Urinary bladder (tissue), 4 donors: ENCODE measurements at places on chromosomes 2 and 18. TPM values are rescaled to one million over a fixed set of nuclear protein-coding genes. Genes with fewer than 3 reads are reported as not detected.

Gene C2orf80
- 0.37 TPM for total RNA-seq

Gene DUSP2
- 18.5 TPM for total RNA-seq

Gene MC4R
- total RNA-seq = 0.16 TPM

Gene GKN1
- not detected for total RNA-seq

Gene RAB12
- 81.8 TPM for total RNA-seq

Gene KRTCAP3
- total RNA-seq = 2.5 TPM

Gene CNGA3
- total RNA-seq = 0.85 TPM

DNA sequence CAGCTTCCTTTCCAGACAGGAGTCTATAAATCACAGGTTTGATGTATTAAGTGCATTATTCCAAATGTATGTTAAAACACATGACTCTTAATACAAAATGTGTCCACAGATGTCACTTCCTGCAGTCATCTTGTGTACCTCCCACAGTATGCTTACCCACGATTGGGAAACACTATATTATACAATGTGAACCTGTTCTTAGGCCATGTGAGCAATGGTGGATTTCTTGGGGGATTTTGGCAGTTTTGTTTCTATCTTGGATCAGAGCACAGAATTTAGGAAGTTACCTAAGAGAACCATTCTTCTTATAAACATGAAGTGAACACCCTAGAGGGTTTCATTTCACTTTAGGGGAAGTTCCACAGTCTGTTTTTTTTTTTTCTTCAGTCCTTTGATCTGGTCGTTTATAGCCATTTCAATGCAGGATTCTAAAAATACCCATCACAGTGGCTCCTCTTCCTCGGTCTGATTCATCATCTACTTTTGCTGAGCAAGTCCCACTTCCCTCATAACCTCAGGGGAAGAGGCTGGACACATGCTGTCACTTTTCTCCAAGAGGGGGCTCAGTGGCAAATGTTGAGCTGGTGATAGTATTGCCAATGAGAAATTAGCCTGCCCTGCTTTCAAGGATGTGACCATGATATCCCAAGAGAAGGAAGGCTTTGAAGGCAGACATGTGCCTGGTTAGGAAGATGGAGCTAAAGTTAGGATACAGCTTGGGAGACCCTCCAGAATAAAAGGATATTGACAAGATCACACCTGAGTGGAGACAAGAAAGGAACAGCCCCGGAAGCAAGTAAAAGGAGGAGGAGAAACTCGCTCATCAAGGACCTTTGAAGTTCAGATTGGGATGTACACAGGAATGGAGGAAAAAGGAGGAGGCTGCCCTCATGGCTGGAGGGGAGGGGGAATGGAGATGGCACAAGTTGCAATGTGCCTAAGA, 22.6 kb downstream of the PLEK start:
- DNase-seq = no peak

- no peak for DNase-seq
Measured at GRCh38 chr2:10387033-10387432, 61.1 kb downstream of the ODC1 start.

DNA sequence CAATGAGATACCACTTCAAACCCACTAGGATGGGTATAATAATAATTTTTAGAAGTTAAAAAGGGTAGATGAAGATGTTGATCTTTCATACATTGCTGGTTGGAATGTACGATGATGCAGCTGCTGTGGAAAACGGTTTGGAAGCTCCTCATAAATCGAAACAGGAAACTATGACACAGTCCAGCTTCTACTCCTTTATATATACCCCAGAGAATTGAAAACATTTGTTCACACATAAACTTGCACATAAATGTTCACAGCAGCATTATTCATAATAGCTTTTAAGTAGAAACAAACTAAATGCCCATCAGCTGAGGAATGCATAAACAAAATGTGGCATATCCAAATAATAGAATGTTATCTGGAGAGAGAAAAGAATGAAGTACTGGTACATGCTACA, 95.0 kb downstream of the STRADB start:
- DNase-seq = no peak

- DNase-seq = no peak
Measured at GRCh38 chr2:72149556-72150156, 2.0 kb upstream of the CYP26B1 start.

DNA sequence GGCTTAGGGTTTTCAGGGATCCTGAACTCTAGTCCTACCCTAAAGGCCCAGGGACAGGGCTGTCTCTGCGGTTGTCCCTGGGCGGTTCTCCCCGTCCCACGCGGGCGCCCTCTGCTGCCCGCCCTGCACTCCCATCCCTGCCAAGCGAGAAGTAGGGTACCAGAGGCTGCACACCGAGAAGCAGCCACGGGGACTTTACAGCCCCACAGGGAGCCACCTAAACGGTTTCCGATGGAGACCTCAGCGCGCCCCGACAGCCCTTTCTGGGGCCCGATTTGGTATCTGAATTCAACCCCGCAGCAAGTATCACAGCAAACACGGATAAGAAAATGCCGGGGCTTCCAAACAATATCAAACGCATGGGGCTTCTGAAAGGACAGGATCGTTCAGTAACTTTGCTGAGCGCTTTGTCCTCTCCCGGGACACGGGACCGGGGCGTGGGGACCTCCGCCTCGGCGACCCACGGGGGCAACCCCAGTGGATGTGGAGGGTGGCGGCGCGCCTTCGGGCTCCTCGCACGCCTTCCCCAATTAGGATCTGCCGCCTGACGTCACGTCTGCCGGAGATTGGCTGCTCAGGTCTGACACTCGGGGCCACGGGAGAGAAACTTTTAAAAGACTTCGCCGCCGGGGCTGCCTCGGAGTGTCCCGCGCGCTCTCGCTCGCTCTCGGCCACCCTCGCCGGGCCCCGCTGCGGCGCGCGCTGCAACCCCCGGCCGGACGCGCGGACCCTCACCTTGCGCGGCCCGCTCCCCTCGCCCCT, at the start of gene LTBP1:
Gene LTBP1, plus strand, starts transcription at position 640 of the 762 bp plus-strand sequence. CDS start 372 bp downstream, outside the sequence.
- peak; percentile 50 for DNase-seq

GRCh38 chr18:77061946-77062517, 70.6 kb downstream of the MBP start:
- no peak for DNase-seq

DNA sequence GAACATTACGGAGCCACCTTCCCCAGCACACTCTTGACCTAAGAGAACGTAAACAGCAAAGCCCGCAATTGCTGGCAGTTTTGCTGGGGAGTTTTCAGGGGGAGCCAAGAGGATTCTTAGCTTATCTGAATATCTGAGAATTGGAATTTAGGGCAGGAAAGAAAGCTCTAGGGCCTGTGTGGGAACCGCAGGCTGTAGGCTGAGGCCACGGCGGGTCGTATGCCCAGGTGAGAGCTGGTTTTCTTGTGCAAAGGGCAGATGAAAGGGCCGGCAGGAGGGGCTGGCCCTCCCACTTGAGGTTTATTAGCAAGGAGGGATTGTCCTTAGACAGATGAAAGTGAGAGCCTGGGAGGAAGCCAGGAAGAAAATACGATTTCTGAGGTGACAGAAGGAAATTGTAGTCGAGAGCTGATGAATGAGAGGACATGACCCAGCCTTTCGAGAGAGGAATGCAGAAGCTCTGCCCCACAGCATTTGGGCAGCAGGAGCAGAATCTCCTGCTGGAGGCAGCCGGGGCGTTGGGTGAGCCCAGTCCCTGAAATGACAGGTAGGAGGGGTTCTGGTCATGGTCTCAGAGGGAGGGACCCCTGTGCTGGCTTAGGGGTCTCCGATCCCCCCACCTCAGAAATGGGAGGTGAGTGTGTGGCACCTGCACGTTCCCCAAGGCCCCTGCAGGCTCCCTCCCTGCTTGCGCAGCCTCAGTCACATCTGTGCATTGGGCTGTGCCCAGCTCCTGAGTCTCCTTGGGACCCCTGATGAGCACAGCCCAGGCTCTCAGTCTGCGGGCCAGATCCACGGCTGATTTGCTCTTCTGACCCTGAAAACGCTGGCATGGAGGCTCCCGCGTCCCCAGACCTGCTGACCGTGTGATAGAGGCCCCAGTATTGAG, 61.1 kb downstream of the CABLES1 start:
- DNase-seq = no peak

DNA sequence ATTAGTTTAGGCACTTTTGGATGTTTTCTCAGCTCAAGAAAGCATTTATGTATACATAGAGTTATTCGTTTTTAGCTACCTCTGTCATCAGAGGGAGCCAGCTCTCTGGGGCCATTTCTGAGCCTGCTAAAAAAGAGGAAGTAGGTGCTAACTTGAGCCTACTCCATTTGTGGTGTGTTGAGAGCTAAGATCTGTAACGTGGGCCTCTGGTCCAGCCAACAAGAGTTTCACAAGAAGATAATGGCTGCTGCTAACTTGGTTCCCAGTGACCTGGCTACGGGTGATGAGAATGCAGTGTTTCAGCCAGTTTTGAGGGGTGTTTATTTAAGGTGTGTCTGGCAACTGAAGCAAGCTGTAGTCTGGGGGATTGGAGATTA, 182.5 kb downstream of the PRKCE start:
- DNase-seq = no peak

GRCh38 chr2:216474925-216475670, 23.5 kb upstream of the RPL37A start:
- no peak for DNase-seq

GRCh38 chr2:42792583-42793333, at the start of gene HAAO:
Gene HAAO, minus strand, starts transcription at chr2:42792583. Its CDS starts 47 bp downstream, at chr2:42792536.
- DNase-seq = no peak

- DNase-seq = no peak
Measured at GRCh38 chr2:174125090-174125489, 123.2 kb downstream of the OLA1 start.

DNA sequence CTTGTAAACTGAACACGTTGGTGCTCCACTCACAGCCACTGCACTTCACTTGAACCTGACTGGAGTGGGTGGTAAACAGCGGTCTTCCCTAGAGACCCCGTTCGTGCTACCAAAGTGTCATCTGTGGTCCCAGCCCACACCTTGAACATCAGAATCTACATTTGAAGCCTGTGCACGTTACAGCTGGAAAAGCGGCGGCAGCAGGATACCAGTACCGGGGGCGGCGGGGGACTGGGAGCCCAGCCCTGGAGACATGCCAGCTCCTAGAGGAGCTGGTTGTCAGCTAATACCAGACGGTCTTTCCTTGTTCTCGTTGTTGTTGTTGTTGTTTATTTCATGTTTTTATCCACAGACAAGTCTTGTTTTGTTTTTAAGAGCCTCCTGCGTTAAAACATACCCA, 156.7 kb downstream of the WDSUB1 start:
- no peak for DNase-seq

GRCh38 chr2:226560325-226560724, 239.3 kb downstream of the IRS1 start:
- no peak for DNase-seq
